ENCODE measurements at places on chromosomes 2 and 18.

- DNase-seq, result no peak
These were observed 44.4 kb upstream of the BARD1 start for GRCh38 chr2:214853906-214854305.

DNA sequence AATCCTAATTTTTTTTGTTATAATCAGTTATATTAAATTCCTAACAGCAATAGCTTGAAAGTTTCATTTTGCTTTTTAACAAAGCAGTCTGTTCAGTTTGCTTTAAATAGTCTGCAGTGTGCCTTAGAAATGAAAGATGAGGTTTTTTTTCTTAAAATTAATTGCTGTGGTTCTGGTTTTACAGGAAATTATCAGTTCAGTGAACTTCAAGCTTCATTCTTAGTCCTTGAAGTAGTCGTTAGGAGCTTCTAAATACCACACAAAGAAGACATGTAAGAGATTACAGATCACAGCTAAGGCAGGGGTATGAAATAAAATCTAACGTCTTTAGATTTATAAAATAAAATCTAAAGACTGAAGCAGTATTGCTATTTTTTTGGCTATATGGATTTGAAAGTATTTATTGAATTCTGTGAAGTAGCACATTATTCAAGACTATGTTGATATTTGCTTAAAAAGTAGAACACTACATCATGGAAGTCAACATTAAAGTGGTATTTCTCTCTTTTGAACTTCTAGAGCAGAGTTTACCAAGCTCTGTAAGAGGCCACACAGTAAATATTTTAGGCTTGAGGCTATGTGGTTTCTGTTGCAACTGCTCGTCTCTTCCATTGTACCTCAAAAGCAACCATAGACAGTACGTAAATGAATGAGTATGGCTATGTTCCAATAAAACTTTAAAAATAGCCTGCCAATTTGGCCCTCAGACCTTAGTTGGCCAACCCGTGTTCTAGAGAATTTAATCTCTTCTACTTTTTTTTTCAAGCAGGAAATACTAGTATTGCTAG, 81.5 kb upstream of the STON1 start:
- DNase-seq, result no peak

- no peak for DNase-seq
These were observed 69.4 kb upstream of the ARHGAP28 start for GRCh38 chr18:6659963-6660725.

DNA sequence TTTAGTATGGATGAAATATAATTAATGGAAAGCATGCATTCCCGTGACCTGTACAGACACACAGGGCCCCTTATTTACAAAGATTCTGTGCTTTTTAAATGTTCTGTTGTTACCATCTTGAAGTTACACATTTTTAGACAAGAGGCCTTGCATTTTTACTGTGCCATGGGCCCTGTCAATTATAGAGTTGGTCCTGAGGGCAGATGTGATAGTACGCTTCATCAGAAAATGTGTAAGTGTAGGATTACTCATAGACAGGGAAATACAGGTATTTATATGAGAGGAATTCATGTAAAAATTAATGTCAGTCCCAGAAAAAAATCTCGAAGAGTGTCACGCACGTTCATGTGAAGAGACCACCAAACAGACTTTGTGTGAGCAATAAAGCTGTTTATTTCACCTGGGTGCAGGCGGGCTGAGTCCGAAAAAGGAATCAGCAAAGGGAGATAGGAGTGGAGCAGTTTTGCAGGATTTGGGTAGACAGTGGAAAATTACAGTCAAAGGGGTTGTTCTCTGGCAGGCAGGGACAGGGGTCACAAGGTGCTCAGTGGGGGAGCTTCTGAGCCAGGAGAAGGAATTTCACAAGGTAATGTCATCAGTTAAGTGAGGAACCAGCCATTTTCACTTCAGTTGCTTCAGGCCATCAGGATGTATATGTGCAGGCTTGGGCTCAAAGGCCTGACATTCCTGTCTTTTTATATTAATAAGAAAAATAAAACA, 12.2 kb upstream of the ALPK2 start:
- DNase-seq, result peak; percentile 32

GRCh38 chr2:128502638-128503246, 184.1 kb upstream of the HS6ST1 start:
- DNase-seq, result no peak

GRCh38 chr2:29729401-29729800, 192.0 kb downstream of the ALK start:
- no peak for DNase-seq

- no peak for DNase-seq
These were observed 297.7 kb upstream of the SALL3 start for GRCh38 chr18:78681934-78682333.

DNA sequence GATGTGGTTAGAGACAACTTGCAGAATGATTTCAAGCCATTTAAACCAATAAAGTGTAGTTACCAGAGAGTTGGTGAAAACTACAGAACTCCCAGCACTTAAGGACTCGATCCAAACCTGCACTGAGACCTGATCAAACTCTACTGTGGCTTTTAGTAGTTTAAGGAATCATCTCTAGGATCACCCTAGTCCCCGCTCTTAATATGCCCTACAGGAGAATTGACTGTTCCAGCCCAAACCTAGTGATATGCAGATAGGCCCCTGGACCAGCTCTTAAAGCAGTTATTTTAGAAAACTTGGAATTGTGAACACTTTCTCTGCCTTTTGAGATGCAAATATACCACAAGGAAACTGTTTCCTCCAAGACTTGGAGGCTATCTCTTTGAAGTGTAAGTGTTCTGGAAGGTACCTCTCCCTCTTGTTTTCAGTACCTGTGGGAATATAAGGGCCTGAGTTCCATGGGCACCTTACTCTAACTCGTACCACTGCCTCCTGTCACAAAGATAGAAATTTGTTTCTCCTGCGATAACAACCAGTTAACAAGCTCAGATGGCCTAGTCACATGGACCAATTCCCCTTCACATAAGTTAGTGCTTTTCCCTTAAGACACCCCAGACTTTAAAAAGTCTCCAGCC, 1367.2 kb upstream of the SLC39A10 start:
- DNase-seq, result no peak

All from keratinocyte (primary cell).